Activated CD8-positive, alpha-beta T cell treated with anti-CD3 and anti-CD28 coated beads, Interleukin-2, amount 10 ng/mL, durations not matched to agents 7 days and 5 days (primary cell): ENCODE measurements at places on chromosomes 4 and X. TPM values are rescaled to one million over a fixed set of nuclear protein-coding genes. Genes with fewer than 3 reads are reported as not detected.

GRCh38 chr4:122541996-122542395 lies 78.9 kb downstream of the IL21 start:
- H3K4me1 ChIP-seq: peaks cover 38% of the 10 kb centered on the region
- H3K36me3 ChIP-seq: no peaks in the 10 kb centered on the region
- no peak for DNase-seq
- H3K27me3 ChIP-seq: no peaks in the 10 kb centered on the region

GRCh38 chrX:53126377-53126776 lies 32.4 kb downstream of the KANTR start:
- no peak for DNase-seq
- no peak overlapping the region for H3K4me3 ChIP-seq
- no peaks in the 10 kb centered on the region for H3K27me3 ChIP-seq
- H3K27ac ChIP-seq: no peak overlapping the region
- peaks cover 18% of the 10 kb centered on the region for H3K4me1 ChIP-seq

DNA sequence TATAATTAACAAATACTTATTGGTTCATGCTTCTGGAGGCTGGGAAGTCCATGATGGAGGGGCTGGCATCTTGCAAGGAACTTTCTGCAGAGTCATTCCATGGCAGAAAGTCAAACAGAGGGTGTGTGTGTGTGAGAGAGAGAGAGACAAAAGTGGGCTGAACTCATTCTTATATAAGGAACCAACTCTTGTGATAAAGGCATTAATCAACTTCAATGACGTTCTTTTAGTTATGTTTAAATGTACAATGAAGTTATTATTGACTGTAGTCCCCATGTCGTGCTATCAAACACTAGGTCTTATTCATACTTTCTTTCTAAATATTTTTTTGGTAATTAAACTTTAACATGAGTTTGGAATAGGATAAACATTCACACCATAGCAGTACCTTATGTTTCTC lies 1408.8 kb downstream of the STIM2 start:
- no peak overlapping the region for H3K4me3 ChIP-seq
- no peaks in the 10 kb centered on the region for H3K4me1 ChIP-seq
- no peaks in the 10 kb centered on the region for H3K27me3 ChIP-seq
- DNase-seq: no peak
- no peak overlapping the region for H3K27ac ChIP-seq

- no peaks in the 10 kb centered on the region for H3K4me1 ChIP-seq
- no peak for DNase-seq
- H3K27me3 ChIP-seq: peaks cover 11% of the 10 kb centered on the region
- no peaks in the 10 kb centered on the region for H3K36me3 ChIP-seq
- H3K4me3 ChIP-seq: no peak overlapping the region
Measured at GRCh38 chrX:13927175-13927574, 102.5 kb downstream of the GEMIN8 start.

GRCh38 chrX:136028383-136028984 lies 43.2 kb downstream of the SLC9A6 start:
- H3K36me3 ChIP-seq: peaks cover 12% of the 10 kb centered on the region
- no peaks in the 10 kb centered on the region for H3K4me1 ChIP-seq
- no peak overlapping the region for H3K4me3 ChIP-seq
- no peaks in the 10 kb centered on the region for H3K27me3 ChIP-seq

GRCh38 chrX:21158678-21159077 lies 215.5 kb upstream of the CNKSR2 start:
- no peak for DNase-seq
- no peak overlapping the region for H3K27ac ChIP-seq
- H3K4me1 ChIP-seq: no peaks in the 10 kb centered on the region
- H3K4me3 ChIP-seq: no peak overlapping the region
- H3K36me3 ChIP-seq: no peaks in the 10 kb centered on the region
- no peaks in the 10 kb centered on the region for H3K27me3 ChIP-seq

- peaks cover 5% of the 10 kb centered on the region for H3K4me1 ChIP-seq
- H3K36me3 ChIP-seq: no peaks in the 10 kb centered on the region
- DNase-seq: no peak
- peaks cover 38% of the 10 kb centered on the region for H3K27me3 ChIP-seq
- no peak overlapping the region for H3K27ac ChIP-seq
Measured at GRCh38 chr4:186104890-186105646, 564 bp downstream of the FAM149A start.

- no peak for DNase-seq
- no peaks in the 10 kb centered on the region for H3K4me1 ChIP-seq
- H3K36me3 ChIP-seq: no peaks in the 10 kb centered on the region
- no peaks in the 10 kb centered on the region for H3K27me3 ChIP-seq
- no peak overlapping the region for H3K27ac ChIP-seq
Measured at GRCh38 chr4:141467225-141467624, 169.2 kb upstream of the IL15 start.

DNA sequence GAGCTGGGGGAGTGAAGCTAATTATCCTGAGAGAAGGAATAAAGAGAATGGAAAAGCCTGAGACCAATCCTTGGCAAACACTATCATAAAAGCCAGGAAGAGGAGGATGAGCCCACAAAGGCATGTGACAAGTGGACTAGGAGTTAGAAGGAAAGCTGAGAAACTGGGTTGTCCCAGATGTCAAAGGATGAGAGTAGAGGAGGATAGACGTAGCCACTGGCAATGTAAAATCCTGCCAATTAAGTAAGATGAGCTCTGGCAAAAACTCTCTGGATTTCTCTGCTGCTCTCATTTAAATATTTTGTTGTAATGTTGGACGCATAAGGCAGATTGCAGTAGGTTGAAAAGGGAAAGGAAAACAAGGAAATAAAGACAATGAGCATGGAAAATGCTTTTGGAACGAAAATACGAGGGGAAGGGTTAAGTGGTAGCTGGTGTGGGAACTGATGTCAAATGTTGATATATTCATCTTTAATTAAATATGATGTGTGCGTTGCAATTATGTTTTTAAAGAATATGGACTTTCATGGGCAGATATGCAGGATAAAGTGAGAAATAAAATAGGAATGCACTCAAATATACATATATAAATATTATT lies 14.2 kb upstream of the VEGFC start:
- no peaks in the 10 kb centered on the region for H3K36me3 ChIP-seq
- no peak overlapping the region for H3K4me3 ChIP-seq
- H3K27me3 ChIP-seq: no peaks in the 10 kb centered on the region
- DNase-seq: no peak

DNA sequence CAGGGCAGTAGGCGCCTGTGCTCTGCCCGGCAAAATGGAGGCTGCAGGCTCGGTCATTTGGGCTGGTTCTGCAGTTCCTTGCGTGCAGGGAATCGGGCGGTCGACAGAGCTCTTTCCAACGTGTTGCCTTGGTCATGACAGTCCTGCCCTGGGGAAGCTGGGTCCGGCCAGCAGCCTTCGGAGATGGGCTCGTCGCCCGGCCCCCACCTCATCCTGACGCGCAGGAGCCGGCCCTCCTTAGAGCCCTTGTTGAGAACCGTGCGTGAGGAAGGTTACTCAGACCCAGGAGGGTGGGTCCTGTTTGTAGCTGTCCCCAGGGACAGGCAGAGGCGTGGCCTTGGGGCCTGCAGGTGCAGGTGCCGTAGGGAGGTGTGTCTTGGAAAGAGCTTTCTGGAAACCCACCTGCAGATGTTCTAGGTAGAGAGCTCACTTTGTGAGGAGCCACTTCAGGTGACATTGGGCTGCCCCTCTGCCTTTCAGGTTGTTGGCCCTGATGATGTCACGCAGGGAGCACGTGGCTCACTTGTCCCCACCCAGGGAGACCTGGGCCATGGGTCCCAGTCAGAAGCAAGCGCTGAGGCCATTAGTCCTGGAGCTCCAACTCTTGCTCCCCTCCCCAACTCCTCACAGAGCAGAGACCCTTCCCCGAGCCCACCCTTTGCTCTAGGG lies 15.2 kb upstream of the HGFAC start:
- H3K27me3 ChIP-seq: no peaks in the 10 kb centered on the region
- no peaks in the 10 kb centered on the region for H3K36me3 ChIP-seq
- no peak overlapping the region for H3K27ac ChIP-seq
- no peak for DNase-seq
- no peak overlapping the region for H3K4me3 ChIP-seq

GRCh38 chrX:133586443-133586842 lies 171.2 kb upstream of the GPC4 start:
- no peak for DNase-seq
- no peak overlapping the region for H3K4me3 ChIP-seq
- no peaks in the 10 kb centered on the region for H3K4me1 ChIP-seq
- H3K36me3 ChIP-seq: no peaks in the 10 kb centered on the region

DNA sequence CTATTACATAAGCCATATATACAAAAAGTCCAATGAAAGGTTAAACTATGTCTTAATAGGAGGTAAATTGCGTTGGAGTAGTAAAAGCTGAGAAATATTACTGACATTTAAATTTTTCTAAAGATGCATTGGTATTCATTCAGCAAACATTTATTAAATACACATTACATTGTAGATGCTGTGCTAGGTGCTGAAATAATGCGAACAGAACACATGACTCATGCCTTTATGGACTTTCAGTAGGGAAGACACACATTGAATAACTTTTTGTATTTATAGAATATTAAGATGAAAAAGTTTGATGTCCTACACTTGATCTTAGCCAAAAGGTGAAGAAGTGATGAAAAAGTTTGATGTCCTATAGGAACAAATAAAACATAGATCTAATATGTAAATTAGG lies 871.1 kb upstream of the SLIT2 start:
- H3K4me3 ChIP-seq: no peak overlapping the region
- H3K4me1 ChIP-seq: no peaks in the 10 kb centered on the region

DNA sequence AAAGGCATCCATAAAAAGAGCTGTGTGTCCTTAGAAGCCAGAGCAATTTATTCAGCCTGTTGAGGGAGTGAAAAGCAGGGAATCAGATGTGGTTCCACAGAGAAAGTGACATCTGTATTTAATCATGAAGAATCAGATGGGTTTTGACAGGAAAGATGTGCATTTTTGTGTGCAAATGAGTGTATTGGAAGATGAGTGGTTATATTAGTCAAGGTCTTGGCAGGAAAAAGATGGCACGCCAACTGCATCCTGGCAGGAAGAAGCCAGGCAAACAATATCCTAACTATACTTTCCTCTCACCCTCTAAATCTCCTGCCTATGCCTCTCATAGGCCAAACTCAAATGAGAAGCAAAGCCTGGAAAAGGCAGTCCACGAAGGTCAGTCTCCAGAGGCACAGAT lies 59.1 kb downstream of the SCFD2 start:
- no peak overlapping the region for H3K27ac ChIP-seq
- no peaks in the 10 kb centered on the region for H3K27me3 ChIP-seq
- no peaks in the 10 kb centered on the region for H3K4me1 ChIP-seq
- DNase-seq: no peak

DNA sequence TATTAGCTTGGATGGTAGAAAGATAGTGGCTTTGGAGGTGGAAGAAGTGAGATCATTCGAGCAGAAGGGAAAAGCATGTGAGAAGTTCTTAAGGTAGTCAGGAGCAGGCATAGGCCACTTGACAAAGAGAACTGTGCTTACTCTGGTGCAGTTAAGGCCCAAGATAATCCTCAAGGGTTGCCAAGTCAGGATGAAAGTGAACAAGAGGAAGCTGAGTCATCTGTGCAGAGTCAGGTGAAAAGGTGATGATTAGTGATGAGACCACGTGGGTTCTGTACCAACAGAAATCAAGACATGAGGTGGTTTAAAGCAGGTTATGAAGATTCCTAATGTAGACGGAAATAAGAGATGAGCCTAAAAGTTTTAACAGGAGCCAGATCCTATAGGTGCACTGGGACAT lies 369.8 kb downstream of the DTHD1 start:
- no peaks in the 10 kb centered on the region for H3K4me1 ChIP-seq
- H3K36me3 ChIP-seq: no peaks in the 10 kb centered on the region
- no peaks in the 10 kb centered on the region for H3K27me3 ChIP-seq
- DNase-seq: no peak
- H3K27ac ChIP-seq: no peak overlapping the region

- H3K27me3 ChIP-seq: no peaks in the 10 kb centered on the region
- no peak for DNase-seq
- no peak overlapping the region for H3K27ac ChIP-seq
- no peak overlapping the region for H3K4me3 ChIP-seq
- H3K4me1 ChIP-seq: no peaks in the 10 kb centered on the region
Measured at GRCh38 chr4:8067945-8068896, 90.4 kb downstream of the ABLIM2 start.

DNA sequence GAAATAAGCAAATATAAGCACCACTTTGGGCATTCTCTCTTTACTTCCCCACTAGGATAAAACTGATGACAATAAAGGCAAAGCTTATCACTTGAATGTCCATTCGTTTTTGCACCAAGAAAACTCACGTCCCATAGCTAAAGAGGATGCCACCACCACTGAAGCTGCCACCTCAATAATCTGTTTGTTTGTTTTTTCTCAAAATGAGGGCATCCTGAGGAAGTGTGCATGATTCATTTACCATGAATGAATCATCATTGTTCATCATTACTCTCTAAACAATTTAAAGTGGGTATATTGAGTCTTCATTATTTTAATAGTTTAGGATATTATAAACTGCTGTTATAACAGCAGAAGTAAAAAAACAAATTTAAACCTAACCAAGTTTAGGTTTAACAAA lies 168.2 kb downstream of the DCTD start:
- no peak overlapping the region for H3K27ac ChIP-seq
- no peaks in the 10 kb centered on the region for H3K27me3 ChIP-seq
- no peak for DNase-seq
- H3K36me3 ChIP-seq: no peaks in the 10 kb centered on the region

DNA sequence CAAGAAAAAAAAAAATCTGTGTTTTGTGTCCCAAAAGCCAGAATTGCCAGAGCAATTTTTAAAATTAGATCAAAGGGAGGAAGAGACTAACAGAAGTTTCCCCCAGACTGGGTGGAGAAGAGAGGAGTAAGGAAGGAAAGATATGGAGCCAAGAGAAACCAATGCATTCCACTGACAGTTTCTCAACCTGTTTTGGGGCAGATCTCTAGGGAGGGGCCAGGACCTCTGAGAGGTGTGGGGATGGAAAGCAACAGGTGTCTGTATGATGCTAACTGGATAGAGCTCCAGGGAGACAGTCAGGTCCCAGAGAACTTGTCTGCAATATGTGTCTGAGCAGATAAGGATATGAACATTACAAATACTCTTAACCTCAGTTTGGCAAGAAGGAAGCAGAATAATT lies 22.7 kb upstream of the GAB1 start:
- no peak for DNase-seq
- no peak overlapping the region for H3K27ac ChIP-seq
- no peak overlapping the region for H3K4me3 ChIP-seq
- no peaks in the 10 kb centered on the region for H3K36me3 ChIP-seq

The TRPC3 gene
- total RNA-seq: 0.55 TPM

The PPP2R3B gene
- total RNA-seq: 44.6 TPM

The CHRNA9 gene
- 0.82 TPM for total RNA-seq

The CTAG1A gene
- not detected for total RNA-seq

The ZCCHC12 gene
- total RNA-seq: not detected

The XPNPEP2 gene
- total RNA-seq: 1.6 TPM

The AFF2 gene
- 0.40 TPM for total RNA-seq

The FHIP1A gene
- total RNA-seq: not detected

The SERPINA7 gene
- total RNA-seq: not detected

The MID1 gene
- total RNA-seq: 0.23 TPM

The GASK1B gene
- not detected for total RNA-seq
